Activated naive CD4-positive, alpha-beta T cell treated with anti-CD3 and anti-CD28 coated beads, Interleukin-2, amount 50 U/mL, for 72 hours (primary cell): ENCODE measurements at places on chromosomes 7 and 10. TPM values are rescaled to one million over a fixed set of nuclear protein-coding genes. Genes with fewer than 3 reads are reported as not detected.

DNA sequence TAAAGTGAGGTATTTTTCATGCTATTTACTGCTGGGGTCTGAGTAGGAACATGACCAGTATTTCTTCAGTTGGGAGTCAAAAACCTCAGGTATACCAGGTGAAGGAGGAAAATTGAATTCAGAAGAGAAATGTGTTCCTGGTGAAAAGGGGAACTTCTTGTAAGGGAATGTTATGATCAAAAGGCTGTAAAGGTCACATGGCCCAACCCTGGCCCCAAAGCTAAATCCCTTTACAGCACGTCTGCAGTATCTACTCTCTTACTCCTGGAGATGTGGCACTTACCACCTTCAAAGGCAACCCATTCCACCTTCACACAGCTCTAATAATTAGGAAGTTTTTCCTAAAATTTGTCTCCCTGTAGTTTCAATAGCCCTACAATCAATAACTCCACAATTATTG is 15.2 kb downstream of the PIK3AP1 start:
- DNase-seq, result no peak

DNA sequence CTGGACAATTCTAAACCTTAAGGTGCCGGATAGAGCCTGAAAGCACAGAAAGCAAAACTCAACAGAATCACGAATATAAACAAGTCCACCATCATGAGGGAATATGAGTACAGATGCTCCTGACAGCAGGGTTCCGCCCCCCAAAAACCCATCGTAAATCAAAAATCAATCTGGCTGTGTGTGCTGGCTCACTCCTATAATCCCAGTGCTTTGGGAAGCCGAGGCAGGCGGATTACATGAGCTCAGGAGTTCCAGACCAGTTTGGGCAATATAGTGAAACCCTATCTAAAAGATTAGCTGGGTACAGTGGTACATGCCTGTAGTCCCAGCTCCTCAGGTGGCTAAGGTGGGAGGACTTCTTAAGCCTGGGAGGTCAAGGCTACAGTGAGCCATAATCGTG is 12.2 kb downstream of the BUD31 start:
- no peak for DNase-seq

DNA sequence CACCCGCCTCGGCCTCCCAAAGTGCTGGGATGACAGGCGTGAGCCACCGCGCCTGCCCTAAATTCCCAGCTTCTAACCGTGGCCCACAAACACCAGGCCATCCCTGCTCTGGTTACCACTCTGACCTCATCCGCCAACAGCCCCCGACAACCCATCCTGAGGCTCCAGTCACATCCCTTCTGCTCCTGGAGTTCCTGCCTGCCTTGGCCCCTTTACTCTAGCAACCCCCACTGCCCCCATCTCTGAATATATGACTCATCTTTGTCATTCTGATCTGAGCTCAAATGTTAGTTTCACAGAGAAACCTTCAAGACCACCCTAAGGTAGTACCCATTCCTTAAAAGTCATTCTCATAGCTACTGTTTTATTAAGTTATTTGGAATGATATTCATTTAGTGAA is 26.6 kb downstream of the RHEB start:
- DNase-seq, result no peak

DNA sequence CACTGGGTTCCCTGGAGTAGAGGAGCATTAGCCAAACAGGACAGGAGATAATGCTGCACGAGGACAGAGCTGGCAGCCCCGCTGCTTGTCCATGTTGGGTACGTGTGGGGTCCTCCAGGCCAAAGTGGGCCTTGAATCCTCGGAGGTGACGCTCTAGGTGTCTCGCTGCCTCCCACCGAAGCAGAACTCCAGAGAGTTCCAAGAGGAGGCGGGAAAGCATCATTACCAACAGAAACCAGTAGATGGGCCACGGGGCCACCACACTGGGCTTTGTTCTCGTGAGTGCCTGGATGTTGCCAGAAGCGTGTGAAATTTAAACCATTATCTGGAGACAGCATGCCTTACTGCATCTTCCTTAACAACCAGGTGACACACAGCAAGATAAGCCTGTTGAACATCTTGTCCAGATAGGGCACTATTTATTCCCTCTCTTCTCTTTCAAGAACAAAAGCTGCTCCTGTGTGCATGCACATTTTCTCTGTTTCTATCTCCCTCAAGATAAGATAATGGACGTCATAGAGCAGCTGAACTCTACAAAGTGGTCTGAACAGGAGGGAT is 56.8 kb downstream of the TNS3 start:
- no peak for DNase-seq

DNA sequence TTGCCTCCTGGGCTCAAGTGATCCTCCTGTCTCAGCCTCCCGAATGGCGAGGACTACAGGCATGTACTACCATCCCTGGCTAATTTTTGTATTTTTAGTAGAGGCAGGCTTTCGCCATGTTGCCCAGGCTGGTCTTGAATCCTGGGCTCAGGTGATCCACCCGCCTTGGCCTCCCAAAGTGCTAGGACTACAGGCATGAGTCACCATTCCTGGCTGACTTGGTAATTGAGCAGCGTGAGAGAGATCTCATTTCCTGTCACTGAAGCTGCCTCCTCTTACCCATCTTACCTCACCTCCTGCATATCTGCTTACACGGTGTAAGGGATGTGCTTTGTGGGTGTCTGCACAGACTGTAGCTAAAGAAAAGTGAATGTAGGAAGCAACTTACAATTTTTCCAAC is 9.7 kb downstream of the IFIT3 start:
- no peak for DNase-seq

GRCh38 chr10:111532139-111532538 is 455.3 kb downstream of the ADRA2A start:
- DNase-seq, result no peak

DNA sequence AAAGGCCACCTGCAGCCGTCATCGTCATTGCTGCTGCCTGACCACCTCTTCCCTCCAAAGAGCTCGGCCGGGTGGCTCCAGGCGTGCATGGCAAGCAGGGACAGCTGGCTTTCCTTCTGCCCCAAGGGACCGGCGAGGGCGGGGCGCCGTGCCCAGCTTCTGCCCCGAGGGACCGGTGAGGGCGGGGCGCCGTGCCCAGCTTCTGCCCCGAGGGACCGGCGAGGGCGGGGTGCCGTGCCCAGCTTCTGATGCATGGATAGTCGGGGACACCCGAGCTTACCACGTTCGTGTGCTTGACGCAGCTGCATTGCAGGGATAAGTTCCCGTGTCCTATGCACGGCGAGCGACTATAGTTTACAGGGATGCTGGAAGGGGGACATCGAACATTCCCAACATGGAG is 27.0 kb downstream of the CFAP46 start:
- no peak for DNase-seq

GRCh38 chr10:29343607-29344038 is 54.8 kb downstream of the LYZL1 start:
- DNase-seq, result no peak

DNA sequence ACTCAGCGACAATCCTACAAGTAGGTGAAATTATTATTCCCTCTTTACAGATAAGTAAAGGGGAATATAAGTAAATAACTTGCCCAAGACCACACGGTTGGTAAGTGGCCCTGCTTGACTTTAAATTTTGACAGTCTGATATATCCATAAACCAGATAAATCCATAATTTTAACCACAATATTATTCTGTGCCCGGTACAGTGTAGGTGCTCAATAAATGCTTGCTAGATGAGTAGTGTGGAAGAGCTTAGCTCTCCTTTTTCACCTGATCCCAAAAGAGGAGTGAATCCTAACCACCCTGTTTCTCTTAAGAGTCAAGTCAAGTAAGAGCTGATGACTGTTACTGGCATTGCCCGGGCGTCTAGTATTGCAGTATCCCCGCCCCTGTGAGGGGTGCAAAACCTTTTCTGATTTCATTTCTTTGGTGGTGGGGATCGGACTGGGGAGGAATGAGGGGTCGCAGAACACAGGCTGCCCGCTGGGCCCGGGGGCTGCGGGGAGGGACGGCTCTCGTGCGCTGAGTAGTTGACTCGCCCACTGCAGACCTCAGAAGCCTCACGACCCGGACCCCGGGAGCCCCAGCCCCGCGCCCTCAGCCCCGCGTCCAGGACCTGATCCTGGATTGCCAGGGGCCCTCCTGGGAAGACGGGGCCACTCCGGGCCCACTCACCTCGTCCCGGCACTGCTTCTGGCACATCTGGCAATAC is 490 bp downstream of the KIN start:
- peak; percentile 18 for DNase-seq

- no peak for DNase-seq
These were observed 9.2 kb downstream of the IKZF5 start for GRCh38 chr10:122999347-122999746.

DNA sequence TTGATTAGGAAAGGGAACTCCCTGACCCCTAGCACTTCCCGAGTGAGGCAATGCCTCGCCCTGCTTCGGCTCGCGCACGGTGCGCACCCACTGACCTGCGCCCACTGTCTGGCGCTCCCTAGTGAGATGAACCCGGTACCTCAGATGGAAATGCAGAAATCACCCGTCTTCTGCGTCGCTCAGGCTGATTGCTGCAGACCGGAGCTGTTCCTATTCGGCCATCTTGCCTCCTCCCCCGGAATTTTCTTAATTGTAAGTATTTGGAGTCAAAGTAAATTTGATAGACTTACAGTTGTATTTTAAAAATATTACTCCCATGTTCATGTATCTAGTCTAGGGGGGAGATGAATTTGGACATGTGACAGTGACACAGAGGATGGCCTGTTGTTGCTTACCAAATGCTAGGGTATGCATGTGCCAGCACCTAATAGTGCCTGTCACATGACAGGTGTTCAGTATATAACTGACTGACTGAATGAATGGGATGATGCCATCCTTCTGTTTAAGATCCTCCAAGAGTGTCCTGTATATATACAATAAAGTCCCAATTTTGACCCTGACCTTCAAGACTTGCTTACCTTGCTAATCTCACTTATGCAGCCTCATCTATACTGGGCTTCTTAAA is 42.0 kb upstream of the ICA1 start:
- DNase-seq, result no peak

- no peak for DNase-seq
These were observed 158.1 kb downstream of the MAD1L1 start for GRCh38 chr7:2074691-2075090.

GRCh38 chr7:88437132-88437531 is 130.4 kb upstream of the STEAP4 start:
- no peak for DNase-seq

GRCh38 chr10:19719284-19719683 is 96.9 kb upstream of the PLXDC2 start:
- no peak for DNase-seq

GRCh38 chr7:115008465-115009114 is 86.7 kb downstream of the MDFIC start:
- DNase-seq, result no peak

DNA sequence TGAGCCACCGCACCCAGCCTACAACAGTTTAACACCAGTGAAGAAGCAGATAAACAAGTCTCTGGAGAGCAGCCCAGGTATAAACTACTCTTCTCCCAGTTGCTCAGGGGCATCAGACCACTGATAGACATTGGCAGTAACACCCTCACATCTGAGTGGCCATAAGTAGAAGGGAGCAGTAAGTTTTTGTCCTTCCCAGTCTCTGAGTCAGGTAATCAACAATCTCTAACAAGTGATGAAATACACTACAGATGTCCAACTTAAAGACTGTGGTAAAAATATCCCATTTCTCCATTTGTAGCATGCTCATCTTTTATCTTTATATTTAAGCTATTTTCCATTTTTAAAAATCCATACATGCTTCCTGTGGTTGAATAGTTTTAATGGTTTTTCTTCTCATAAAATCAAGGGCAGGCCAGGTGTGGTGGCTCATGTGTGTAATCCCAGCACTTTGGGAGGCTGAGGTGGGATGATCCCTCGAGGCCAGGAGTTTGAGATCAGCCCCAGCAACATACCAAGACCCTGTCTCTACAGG is 78.6 kb downstream of the GSAP start:
- DNase-seq, result no peak

DNA sequence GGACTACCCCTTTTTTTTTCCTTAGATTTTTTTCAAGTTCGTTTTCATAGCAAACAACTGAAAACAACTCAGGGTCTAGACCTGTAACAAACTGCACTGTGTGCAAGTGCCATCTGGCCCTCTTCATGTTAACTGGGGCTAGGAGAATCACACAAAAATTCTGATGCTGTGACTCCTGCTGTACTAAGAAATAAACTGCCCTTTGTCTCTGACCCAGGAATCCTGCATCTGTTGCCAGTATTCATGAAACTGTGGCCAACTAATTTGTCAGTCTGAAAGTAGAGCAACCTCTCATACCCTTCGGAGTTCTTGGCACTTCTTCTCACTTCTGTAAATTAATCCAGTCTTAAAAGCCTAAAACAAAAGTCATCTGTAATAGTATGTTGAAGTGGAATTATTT is 218.4 kb upstream of the PCDH15 start:
- DNase-seq, result no peak

- no peak for DNase-seq
These were observed 55.6 kb downstream of the CRTAC1 start for GRCh38 chr10:97974526-97975525.

DNA sequence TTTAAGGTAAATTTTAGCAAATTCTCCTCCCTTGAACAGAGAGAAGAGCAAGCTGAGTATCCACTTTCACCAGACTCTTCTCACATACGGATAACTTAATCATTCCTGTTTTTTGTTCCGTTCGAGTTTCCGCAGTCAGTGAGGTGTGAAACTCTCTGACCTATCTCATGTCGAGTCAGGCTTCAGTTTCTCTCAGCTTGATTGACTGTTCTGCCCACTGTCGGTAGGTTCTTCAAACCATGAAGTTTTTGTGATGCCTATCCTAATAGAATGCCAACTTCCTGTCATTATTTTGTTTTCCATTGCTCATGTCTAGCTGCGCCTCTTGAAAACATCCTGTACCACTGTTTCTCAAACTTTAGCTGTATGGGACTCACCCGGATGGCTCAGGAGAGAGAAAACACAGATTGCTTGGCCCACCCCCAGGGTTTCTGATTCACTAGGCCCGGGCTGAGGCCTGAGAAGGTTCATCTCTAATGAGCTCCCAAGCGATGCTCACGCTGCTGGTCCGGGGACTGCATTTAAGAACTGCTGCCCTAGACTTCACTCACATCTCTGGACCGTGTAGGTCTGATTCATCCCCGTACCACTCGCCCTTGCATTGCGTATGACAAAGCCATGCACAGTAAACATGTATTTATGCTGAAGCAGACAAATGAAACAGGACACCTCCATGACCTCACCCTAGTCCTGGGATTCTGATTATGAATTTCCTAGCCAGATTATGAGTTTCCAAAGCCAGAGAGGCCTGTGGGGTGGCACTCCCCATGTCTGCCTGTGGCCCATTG is 208.4 kb upstream of the AGK start:
- DNase-seq, result no peak

- no peak for DNase-seq
These were observed 59.5 kb upstream of the SRPK2 start for GRCh38 chr7:105448181-105448580.

GRCh38 chr10:17250736-17251135 is 22.7 kb downstream of the VIM start:
- DNase-seq, result no peak

The CDH23 gene
- total RNA-seq, result 11.2 TPM

The RAB19 gene
- 9.1 TPM for total RNA-seq

The CYP3A7 gene
- total RNA-seq, result not detected

The FZD8 gene
- 0.18 TPM for total RNA-seq

The KLF14 gene
- total RNA-seq, result not detected

The ZNF398 gene
- 6.6 TPM for total RNA-seq

The ANXA8 gene
- total RNA-seq, result not detected

The CRPPA gene
- total RNA-seq, result 1.0 TPM

The SLC18A3 gene
- not detected for total RNA-seq

The ANLN gene
- 117 TPM for total RNA-seq

The MRLN gene
- not detected for total RNA-seq

The NCF1 gene
- 1.4 TPM for total RNA-seq

The FXYD4 gene
- not detected for total RNA-seq

The CCSER2 gene
- 73.1 TPM for total RNA-seq

The MYL10 gene
- total RNA-seq, result not detected

The RBP3 gene
- not detected for total RNA-seq

The IL6 gene
- total RNA-seq, result not detected

The GIMAP2 gene
- total RNA-seq, result 47.8 TPM
